ENCODE measurements at places on chromosomes 7 and 10.

- DNase-seq, result no peak
Observed at GRCh38 chr10:8105932-8106331, 51.4 kb downstream of the GATA3 start.

DNA sequence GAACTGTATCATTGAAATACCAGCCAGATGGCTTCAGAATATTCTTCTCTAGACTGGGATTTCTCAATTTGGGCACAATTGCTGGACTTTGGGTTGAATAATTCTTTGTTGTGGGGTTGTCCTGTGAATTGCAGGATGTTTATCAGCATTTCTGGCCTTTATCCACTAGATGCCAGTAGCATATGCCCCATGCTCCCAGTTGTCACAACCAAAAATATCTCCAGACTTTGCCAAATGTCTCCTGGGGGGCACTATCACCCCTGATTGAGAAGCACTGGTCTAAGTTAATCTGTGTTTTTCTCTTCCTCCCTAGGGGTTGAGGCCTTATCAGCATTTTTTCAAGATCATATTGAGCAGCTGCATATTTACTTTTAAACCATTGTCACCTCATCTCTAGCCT lies 204.9 kb upstream of the SP8 start:
- no peak for DNase-seq

DNA sequence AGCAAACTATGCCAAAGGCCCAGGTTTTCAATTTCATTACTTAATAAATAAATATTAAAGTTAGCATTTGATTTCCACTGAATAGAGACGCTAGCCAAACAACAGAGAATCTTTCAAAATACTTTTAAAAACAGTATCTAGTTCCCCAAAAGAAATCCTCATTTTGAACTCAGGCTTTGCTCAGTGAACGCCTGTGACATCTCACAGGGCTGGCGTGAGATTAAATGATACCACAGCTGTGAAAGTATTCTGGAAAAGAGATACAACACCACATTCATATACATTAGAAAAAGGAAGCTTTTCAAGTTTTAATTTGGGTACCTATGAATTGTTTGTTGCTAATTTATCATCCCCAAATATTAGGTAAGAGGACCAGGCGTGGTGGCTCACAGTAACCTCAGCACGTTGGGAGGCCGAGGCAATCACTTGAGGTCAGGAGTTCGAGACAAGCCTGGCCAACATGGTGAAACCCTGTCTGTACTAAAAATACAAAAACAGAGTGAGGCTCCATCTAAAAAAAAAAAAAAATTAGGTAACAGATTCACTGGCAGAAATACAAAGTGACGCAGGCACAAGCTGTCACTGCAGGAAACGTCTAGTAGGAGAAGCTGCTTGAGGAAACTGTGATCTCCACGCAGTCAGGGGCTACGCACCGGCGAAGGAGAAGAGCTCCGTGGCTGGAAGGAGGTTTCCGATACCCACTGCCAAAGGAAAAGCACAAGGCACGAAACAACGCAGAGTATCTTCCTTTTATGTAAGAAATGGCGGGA lies 50.0 kb downstream of the AMZ1 start:
- peak; percentile 91 for DNase-seq

DNA sequence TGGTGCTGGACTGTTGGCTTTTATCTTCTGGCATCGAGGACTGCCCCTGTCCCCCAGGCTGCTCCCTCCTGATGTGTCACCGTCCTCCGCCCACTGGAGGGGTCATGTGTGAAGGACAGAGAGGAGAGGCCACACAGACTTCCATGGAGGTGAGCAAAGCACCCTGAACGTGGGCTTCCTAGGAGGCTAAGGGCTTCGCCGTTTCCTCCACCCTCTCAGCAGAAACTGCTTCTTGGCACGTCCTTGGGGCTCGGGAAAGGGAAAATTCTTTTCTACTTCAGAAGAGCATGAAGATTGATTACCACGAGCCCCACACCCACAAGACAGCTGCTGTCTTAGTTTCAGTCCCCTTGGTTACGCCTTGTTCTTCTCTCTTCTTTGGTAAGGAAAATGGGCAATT lies 218.2 kb downstream of the CCDC3 start:
- no peak for DNase-seq

DNA sequence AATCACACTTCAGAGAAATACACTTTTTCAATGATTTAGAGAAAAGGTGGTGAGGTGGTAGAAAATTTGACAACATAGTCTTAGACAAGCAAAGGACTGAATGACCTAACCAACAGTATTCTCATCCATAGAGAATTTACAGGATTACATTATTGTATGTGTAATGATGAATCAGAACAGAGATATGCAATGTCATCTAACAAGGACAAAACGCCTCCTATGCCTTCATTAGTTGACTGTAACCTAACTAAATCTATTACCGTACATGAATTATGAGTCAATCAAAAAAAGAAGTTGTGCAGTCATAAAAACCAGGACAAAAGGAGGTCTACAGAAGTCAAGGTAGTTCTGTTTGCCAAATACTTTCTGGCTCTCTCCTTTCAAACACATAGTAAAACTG lies 66.5 kb downstream of the RAB11FIP2 start:
- no peak for DNase-seq

GRCh38 chr10:76397181-76398042 lies 966.0 kb downstream of the LRMDA start:
- DNase-seq, result no peak

- DNase-seq, result no peak
Observed at GRCh38 chr10:103177123-103177522, 15.9 kb downstream of the NT5C2 start.

DNA sequence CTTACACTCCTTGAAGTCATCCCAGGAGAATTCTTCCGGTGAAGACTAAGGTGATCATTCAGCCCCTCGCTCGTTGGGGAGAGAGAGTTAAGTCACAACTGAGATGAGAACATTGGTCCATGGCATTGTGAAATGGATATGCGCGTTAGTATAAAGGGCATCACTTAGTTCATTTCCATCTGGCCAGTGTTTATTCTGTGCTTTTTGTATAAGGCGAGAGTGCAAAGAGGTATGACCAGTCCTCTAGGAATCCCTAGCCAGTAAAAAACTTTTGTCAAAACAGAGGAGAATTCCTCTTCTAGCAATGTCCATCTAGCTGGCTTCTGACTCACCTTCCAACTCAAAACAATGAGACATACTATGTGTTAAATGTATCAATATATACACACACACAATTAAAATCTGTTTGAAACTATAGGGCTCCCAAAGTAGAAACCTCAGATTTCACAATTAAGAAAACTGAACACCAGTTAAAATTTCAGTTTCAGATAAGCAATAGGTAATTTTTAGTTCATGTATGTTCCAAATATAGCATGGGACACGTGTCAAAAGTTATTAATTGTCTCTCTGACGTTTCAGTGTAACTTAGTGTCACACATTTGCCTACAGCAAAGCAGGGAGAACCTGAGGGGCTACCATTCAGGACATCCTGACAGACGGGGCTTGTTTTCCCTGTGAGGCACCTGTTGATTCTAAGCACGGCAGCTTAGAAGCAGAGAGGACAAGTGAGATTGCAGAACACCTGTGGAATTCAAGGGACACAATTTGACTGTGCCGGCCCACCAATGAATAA lies 158.9 kb downstream of the KLF6 start:
- DNase-seq, result no peak

Data from cerebellar cortex (tissue), 1 donor.